ENCODE measurements at places on chromosomes 5 and 9. TPM values are rescaled to one million over a fixed set of nuclear protein-coding genes. Genes with fewer than 3 reads are reported as not detected.

DNA sequence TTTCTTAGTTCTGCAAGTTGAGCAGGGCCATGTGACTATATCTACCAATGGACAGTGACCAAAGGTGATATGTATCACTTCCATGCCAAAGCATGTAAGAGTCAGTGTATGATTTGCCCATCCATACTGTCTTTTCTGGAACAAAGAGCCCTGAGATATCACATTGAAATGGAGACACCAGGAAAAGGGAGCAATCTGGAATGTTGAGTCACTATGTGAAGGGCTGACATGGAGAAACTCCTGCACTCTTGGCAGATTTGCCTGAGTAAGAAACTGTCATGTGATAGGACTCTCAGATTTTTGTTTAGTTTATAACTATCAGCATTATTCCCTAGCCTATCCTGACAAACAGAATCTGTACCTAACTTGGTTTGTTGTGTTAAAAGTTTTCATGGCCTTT is 29.8 kb upstream of the TMEM161B start:
- H3K36me3 ChIP-seq = peaks cover 2% of the 10 kb centered on the region
- no peak overlapping the region for H3K4me3 ChIP-seq
- H3K27me3 ChIP-seq = no peaks in the 10 kb centered on the region
- no peak for DNase-seq
- no peak overlapping the region for H3K27ac ChIP-seq

DNA sequence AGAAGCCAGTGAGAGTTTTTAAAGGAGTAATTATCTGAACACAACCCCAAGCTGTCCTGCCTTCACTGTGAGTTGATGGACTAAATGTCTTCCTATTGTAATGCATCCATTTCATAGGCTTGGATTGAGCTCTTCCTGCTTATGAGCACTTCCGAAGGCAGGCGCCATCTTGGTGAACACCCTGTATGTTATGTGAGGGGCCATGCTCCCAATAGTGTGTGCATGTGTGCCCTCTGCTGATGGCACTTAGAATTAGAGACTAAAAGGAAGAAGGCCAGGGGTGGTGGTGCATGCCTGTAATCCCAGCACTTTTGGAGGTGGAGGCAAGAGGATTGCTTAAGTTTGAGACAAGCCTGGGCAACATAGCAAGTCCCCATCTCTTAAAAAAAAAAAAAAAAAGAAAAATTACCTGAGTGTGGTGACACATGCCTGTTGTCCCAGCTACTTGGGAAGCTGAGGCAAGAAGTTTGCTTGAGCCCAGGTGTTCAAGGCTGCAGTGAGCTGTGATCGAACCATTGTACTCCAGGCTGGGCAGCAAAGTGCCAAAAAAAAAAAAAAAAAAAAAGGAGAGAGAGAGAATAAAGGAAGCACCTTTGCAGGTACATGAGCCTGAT is 65.0 kb downstream of the C9orf152 start:
- no peak for DNase-seq
- H3K4me1 ChIP-seq = peaks cover 17% of the 10 kb centered on the region
- no peak overlapping the region for H3K4me3 ChIP-seq

DNA sequence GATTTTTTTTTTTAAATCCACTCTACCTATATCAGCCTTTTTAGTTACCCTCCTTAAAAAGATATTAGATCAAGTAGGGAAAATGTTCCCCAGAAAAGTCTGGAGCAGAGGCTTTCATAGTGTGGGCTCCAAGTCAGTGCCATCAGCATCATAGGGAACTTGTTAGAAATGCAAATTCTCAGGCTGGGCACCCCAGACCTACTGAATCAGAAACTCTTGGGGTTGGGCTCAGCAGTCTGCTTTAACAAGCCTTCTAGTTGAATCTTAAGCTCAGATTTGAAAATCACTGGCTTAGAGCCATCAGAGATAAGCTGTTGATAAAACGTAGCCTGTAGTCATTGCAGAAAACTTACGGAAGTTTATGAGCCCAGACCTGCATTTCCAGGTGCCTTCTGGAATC is 140.1 kb downstream of the TMEM38B start:
- no peaks in the 10 kb centered on the region for H3K27me3 ChIP-seq
- DNase-seq = no peak

- no peak for DNase-seq
- H3K27me3 ChIP-seq = no peaks in the 10 kb centered on the region
- H3K4me3 ChIP-seq = peak overlapping the region; percentile 87
- peaks cover 17% of the 10 kb centered on the region for H3K4me1 ChIP-seq
- H3K27ac ChIP-seq = peak overlapping the region; percentile 91
These were observed 768 bp downstream of the YTHDC2 start for GRCh38 chr5:113514289-113514635.

DNA sequence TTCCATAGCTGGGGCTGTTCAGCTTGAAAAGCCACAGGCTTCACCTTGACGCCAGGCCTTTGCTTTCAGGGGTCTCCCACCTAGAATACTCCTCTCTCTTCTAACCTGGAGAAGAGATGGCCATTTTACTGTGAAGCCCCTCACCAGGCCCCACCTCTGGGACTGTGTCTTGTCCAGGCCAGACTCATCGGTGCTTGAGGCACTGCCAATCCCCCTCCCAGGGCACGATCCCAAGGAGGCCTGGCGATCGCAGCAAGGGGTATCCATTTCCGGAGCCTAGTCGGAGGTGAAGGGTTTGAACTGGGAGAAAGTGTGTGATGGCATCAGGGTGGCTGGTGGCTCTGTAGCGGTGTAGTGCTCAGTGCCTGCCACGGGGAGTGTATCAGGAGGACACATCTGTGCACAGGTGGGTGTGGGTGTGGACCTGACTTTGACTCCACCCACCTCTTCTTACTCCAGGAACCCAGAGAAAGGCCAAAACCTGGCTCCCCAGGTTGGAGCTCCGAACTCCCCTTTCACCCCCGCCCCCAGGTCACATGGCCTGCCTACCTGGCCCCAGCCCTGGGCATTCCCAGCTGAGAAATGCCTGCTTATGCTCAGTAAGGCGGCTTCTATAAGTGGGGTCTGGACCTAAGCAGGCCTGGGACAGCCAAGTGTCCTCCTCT is 27.4 kb upstream of the ENHO start:
- no peak for DNase-seq
- H3K4me1 ChIP-seq = peaks cover 5% of the 10 kb centered on the region
- no peak overlapping the region for H3K27ac ChIP-seq
- H3K27me3 ChIP-seq = peaks cover 2% of the 10 kb centered on the region
- H3K4me3 ChIP-seq = no peak overlapping the region

DNA sequence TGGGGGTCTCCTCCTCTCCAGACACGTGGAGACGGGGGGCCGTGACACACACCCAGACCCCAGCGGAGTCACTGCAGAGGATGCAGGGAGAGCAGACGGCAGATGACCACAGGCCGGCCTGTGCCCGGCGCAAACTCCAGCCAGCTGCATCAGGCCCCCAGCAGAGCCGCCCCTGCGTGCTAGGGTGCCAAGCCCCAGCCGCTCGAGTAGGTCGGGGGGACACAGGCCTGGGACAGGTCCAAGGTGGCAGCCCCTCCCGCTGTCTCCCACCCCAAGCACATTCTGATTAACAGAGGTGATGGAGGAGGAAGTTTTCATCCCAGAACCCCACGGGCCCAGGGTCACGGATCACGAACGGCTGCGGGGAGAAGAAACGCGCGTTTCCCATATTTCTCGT is 14.4 kb downstream of the NACC2 start:
- peaks cover 56% of the 10 kb centered on the region for H3K4me1 ChIP-seq
- peak overlapping the region; percentile 78 for H3K27ac ChIP-seq

- H3K27ac ChIP-seq = no peak overlapping the region
- H3K4me1 ChIP-seq = no peaks in the 10 kb centered on the region
- H3K36me3 ChIP-seq = no peaks in the 10 kb centered on the region
- H3K4me3 ChIP-seq = no peak overlapping the region
- DNase-seq = no peak
- no peaks in the 10 kb centered on the region for H3K27me3 ChIP-seq
These were observed 779.9 kb upstream of the ACO1 start for GRCh38 chr9:31604531-31604930.

DNA sequence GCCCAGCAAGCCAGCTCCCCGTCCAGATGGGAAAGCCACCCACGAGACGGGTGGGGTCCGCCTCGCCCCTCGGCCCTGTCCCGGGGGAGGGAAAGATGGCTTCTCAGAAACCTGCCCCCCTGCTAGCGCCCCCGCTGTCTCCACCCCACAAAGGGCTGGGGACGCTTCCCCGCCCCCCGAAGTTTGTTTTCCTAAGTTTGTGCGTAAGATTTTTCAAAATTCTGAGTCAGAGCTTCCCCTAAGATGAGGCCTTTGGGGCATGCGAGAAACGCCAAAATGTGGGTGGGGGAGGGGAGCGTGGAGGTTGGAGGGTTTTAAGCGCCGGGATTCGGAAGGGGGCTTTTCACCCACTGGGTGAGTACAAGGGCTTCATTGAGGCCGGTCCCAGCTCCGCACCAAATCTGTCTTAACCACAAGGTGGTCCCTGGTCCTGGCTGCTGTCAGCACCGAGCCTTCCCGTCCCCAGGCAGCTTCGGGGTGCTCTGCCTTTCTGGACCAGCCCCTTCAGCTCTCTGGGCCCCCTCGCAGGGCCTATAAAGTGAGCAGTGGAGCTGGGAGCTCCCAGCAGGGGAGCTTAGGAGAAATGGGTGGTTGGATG is 32.3 kb downstream of the PRRX2 start:
- H3K4me3 ChIP-seq = peak overlapping the region; percentile 58
- H3K4me1 ChIP-seq = no peaks in the 10 kb centered on the region
- H3K36me3 ChIP-seq = no peaks in the 10 kb centered on the region
- peak; percentile 80 for DNase-seq

DNA sequence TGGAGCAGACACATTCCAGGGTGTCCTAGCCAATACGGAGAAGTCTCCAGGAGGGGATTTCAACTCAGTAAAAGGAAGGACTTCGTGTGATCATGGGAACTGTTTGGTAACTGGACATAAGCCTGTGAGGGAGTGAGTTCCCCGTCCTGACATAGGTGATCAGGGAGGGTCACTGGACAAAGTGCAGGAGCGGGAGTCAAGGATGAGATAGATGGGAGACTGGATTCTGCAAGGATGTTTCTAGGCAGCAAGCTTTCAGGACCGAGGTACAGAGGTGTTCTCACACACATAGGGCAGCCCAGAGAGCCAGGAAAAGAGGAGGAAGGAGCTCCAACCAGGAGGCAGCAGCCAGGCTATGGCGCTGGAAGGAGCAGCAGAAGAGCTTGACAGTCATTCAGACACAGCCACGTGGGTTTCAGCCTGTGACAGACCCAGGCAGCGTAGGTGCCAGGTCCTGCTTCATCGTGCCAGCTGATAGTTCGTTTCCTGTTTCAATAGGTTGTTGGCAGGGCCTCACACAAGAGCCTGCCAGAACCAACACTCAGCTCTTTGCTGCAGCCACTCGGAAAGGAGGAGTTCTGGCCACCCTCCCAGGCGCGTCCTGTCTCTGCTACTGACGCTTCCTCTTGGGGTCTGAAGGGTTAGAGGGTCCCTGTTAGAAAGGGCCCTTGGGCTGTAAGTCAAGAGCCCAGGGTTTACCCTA is 84.1 kb downstream of the AMBP start:
- H3K4me1 ChIP-seq = peaks cover 46% of the 10 kb centered on the region
- peak overlapping the region; percentile 73 for H3K27ac ChIP-seq
- H3K36me3 ChIP-seq = no peaks in the 10 kb centered on the region
- H3K27me3 ChIP-seq = no peaks in the 10 kb centered on the region

DNA sequence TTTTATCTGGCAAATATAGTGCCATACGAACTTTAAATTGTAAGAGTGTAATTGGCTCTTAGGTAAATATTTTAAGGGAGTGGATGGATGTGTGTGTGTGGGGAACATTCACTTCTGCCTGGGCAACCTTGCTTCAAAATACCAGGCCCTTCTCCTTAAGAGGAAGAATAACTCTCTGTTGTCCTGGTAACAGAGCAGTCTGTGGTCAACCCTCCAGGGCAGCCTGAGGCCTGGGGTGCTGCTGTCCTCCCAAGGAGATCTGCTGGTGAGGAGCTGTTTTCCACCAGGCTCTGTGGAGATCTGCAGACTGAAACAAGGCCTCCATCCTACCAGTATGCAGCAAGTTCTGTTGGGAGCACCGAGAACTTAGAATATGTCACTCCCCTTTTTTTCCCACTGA is 325.2 kb downstream of the PSAT1 start:
- H3K27ac ChIP-seq = no peak overlapping the region
- H3K27me3 ChIP-seq = no peaks in the 10 kb centered on the region
- no peak overlapping the region for H3K4me3 ChIP-seq
- no peak for DNase-seq
- H3K4me1 ChIP-seq = no peaks in the 10 kb centered on the region

DNA sequence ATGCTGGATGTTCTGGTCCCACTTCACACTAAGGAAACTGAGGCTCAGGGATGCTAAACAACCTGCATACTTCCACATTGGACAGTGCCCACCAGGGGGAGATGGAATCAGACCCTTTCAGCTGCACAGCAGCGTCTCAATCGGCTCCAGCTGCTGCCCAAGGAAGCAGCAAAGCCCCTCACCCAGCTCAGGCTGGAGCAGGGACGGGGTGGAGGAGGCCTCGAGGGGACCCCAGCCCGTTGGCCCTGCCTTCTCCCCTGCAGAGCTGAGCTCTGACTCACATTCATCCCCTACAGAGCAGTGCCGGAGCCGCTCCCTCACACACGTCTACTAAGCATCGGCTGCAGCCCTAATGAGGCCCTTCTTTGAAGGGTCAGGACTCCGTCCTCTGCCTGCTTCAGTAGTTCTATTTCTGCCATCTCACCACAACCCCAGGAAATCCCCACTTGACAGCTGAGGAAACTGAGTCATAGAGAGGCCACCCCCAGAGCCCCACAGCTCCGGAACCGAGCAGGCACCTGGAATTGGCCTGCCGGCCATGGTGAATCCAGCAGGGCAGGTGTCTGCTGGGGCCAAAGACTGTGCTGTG is 21.5 kb upstream of the SUSD3 start:
- H3K27ac ChIP-seq = no peak overlapping the region
- H3K36me3 ChIP-seq = no peaks in the 10 kb centered on the region
- H3K27me3 ChIP-seq = no peaks in the 10 kb centered on the region
- no peaks in the 10 kb centered on the region for H3K4me1 ChIP-seq
- no peak for DNase-seq

DNA sequence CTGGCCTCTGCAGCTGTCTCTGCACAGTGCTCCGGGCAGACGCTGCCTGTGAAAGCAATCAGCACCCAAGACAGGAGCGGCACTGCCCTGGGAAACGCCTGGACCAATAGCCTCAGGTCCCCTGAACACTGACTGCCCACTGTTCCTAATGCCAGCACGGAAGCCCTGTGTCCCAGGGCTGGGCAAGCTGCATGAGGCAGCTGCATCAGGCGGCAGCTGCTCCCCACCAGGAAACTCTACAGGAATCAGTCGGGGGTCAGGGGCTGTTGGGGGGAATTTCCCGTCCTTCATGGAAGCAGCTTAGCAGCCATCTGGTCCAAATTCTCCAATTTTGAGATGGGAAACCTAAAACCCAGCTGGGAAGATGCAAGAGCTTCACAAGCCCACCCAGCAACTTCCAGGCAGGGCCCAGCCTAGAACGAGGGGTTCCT is 118.6 kb downstream of the VAV2 start:
- peaks cover 26% of the 10 kb centered on the region for H3K27me3 ChIP-seq
- no peaks in the 10 kb centered on the region for H3K36me3 ChIP-seq

- DNase-seq = no peak
- peaks cover 21% of the 10 kb centered on the region for H3K4me1 ChIP-seq
- peak overlapping the region; percentile 63 for H3K27ac ChIP-seq
- H3K4me3 ChIP-seq = no peak overlapping the region
- H3K36me3 ChIP-seq = no peaks in the 10 kb centered on the region
These were observed 176.3 kb downstream of the MACROH2A1 start for GRCh38 chr5:135222771-135223170.

GRCh38 chr5:125412561-125413495 is 666.4 kb upstream of the ZNF608 start:
- H3K36me3 ChIP-seq = no peaks in the 10 kb centered on the region
- no peaks in the 10 kb centered on the region for H3K27me3 ChIP-seq
- peak; percentile 74 for DNase-seq
- H3K27ac ChIP-seq = peak overlapping the region; percentile 43
- H3K4me3 ChIP-seq = peak overlapping the region; percentile 42

GLIPR2 gene
- polyA plus RNA-seq = 3.4 TPM

FSD1L gene
- polyA plus RNA-seq = 7.0 TPM

CDKN2B gene
- 5.5 TPM for polyA plus RNA-seq

STPG3 gene
- 0.08 TPM for polyA plus RNA-seq

TMEM250 gene
- polyA plus RNA-seq = 41.3 TPM

BAAT gene
- polyA plus RNA-seq = 0.08 TPM

ECSCR gene
- polyA plus RNA-seq = 23.0 TPM
